Occipital lobe (tissue), 3 donors: ENCODE measurements at places on chromosomes 3 and 15. TPM values are rescaled to one million over a fixed set of nuclear protein-coding genes. Genes with fewer than 3 reads are reported as not detected.

DNA sequence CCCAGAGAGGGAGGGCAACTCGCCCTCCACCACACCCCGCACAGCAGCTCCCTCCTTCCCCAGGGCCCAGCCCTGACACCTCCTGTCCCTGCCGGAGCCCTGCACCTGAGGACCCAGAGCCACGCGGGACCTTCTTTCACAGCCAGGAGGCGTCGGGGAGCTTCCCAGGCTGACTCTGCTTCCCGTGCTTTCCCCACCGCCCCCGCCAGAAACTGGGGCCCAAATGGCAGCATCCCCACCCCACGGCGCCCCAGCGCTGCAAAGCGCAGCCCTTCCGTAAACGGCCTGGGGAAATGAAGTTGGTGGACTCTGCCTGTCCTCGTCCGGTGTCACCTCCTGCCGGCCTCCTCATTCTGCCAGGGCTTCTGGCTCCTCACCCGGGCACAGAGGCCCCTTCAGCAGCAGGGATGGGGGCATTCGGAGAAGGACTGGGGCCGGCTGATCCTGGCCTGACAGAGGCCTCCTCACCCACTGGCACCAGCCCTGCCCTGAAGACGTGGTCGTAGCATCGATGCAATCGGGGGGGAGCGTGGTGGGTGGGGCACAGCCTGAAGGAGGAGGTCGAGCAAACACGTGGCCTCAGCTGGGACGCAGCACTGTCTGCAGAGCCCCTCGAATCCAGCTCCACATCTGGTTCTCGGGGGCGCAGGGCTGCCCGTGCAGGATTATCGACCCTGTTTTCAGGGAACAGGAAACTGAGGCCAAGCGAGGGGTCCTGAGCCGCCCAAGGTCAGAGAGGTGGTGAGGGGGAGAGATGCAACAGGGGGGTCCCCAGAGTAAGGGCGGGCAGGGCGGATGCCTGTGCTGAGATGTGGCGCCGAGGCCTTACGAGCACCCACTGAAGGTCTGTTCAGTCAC is 235.4 kb downstream of the XXYLT1 start:
- no peak for DNase-seq

GRCh38 chr3:15794303-15794771 is 3.4 kb downstream of the ANKRD28 start:
- DNase-seq = no peak

DNA sequence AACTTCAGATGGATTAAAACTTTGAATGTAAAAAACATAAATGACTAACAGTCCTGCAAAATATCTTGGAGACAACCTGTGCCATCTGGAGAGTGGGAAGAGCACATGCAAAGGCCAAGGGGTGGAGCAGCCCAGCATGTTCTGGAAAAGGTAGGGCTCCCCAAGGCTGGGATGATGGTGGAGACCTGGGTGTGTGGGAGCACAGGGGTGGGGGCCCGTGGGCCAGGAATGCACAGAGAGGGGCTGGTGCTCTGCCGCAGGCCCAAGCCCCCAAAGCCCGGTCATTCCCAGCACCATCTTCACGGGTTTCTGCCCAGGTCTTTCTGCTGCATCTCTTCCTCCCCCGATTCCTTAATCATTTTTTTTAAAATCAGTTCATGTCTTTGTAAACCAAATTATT is 9.7 kb upstream of the GATA2 start:
- no peak for DNase-seq

- DNase-seq = no peak
These were observed 19.8 kb upstream of the VILL start for GRCh38 chr3:37970802-37971201.

DNA sequence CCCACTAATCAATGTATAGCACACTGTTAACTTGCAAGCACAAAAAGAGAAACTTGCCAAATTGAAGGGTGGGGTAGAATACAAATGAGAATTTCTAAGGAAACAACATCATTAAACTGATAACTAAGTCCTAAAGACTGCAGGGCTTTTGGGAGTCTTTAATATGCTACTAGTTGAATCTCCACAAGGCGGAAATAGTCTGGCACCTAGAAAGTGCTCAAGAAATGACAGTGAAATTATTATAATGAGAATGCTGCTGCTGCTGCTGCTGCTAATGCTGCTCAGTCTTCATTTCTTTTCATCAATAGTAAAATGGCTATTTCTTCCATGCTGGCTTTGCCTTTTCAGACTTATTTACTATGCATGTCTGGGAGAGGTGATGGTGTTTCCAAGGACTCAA is 91.8 kb downstream of the BTD start:
- no peak for DNase-seq

Gene CDV3
- 117 TPM for total RNA-seq

Gene LOXL1
- 3.4 TPM for total RNA-seq

DNA sequence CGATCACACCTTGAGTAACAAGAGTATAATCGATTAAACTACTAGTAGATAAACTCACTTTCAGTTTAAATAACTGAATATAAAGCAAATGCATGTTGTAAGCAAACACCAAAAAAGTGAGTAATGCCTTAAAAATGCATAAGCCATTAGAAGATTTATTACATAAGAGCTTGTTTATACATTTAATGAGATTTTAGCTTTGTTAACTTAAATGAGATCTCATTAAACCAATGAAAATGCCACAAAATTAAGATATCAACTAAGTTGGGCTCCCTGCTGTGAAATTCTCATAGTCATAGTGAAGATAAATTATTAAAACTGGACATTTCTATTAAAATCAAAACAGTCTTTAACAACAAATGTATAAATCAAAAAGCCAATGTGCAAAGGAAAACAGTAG is 701.2 kb downstream of the NLGN1 start:
- no peak for DNase-seq

Gene GFM1
- total RNA-seq = 74.9 TPM

Gene DUOXA2
- total RNA-seq = not detected
